ENCODE measurements at places on chromosomes 16 and 17.

GRCh38 chr16:29806641-29807425 lies 504 bp downstream of the MAZ start:
- DNase-seq: no peak

DNA sequence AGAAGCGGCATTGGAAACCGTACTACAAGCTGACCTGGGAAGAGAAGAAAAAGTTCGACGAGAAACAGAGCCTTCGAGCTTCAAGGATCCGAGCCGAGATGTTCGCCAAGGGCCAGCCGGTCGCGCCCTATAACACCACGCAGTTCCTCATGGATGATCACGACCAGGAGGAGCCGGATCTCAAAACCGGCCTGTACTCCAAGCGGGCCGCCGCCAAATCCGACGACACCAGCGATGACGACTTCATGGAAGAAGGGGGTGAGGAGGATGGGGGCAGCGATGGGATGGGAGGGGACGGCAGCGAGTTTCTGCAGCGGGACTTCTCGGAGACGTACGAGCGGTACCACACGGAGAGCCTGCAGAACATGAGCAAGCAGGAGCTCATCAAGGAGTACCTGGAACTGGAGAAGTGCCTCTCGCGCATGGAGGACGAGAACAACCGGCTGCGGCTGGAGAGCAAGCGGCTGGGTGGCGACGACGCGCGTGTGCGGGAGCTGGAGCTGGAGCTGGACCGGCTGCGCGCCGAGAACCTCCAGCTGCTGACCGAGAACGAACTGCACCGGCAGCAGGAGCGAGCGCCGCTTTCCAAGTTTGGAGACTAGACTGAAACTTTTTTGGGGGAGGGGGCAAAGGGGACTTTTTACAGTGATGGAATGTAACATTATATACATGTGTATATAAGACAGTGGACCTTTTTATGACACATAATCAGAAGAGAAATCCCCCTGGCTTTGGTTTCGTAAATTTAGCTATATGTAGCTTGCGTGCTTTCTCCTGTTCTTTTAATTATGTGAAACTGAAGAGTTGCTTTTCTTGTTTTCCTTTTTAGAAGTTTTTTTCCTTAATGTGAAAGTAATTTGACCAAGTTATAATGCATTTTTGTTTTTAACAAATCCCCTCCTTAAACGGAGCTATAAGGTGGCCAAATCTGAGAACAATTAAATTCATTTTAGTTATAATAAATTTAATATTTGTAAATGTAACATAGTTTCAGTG lies 1.7 kb downstream of the HEXIM1 start:
- DNase-seq: no peak

DNA sequence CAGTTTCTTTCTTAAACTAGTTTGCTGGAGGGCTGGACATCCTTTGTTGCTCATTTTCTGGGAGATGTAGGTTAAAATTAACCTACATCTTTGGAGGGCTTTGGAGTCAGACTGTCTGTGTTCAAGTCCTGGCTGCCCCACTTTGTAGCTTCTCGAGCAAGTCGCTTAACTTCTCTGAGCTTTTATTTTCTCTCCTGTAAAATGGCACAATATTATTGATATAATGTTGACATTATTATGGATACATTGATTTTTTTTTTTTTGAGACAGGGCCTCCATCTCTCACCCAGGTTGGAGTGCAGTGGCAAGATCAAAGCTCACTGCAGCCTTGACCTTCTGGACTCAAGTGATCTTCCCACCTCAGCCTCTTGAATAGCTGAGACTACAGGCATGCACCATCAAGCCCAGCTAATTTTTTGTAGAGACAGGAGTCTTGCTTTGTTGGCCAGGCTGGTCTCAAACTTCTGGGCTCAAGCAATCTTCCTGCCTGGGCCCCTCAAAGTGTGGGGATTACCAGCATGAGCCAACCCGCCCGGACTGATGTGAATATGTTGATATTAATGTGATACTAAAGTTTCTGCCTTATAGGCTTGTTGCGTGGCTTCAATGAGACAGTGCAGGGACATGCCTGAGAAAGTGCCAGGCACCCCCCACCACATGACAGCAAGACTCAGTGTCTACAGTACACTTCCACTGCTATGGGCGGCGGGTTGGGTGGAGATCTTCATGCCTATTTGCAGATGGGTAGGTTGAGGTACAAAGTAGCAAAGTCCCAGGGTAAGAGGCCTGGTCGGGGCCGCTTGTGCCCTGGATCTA lies 31.6 kb upstream of the RMI2 start:
- no peak for DNase-seq

GRCh38 chr17:6514371-6514770 lies 42.0 kb downstream of the PITPNM3 start:
- DNase-seq: no peak

GRCh38 chr16:9055661-9056060 lies 35.8 kb upstream of the HAPSTR1 start:
- no peak for DNase-seq

GRCh38 chr17:40309031-40309948 lies at the start of gene RARA:
TSS of gene RARA (plus strand) at chr17:40309180. CDS start at chr17:40331219, 22,039 bp downstream.
- DNase-seq: no peak

DNA sequence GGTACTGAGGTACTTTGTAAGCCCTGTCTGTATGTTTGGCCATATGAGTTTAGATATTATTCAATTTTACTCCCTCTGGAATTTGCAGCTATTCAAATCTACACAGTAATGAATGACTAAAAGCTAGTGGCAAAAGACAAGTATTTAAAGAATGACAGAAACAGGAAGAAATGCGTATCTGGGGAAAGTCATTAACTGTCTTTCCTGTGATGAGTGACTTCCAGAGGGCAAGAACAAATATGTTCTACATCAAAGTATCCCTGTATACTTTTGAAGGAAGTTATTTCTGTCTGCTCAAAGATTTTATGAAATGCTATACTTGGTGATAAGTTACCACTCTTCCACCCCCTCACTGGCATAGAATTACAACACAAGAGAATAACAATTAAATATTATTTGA lies 489.3 kb upstream of the SOX9 start:
- no peak for DNase-seq

GRCh38 chr17:29251184-29251583 lies 4.5 kb downstream of the CRYBA1 start:
- no peak for DNase-seq

DNA sequence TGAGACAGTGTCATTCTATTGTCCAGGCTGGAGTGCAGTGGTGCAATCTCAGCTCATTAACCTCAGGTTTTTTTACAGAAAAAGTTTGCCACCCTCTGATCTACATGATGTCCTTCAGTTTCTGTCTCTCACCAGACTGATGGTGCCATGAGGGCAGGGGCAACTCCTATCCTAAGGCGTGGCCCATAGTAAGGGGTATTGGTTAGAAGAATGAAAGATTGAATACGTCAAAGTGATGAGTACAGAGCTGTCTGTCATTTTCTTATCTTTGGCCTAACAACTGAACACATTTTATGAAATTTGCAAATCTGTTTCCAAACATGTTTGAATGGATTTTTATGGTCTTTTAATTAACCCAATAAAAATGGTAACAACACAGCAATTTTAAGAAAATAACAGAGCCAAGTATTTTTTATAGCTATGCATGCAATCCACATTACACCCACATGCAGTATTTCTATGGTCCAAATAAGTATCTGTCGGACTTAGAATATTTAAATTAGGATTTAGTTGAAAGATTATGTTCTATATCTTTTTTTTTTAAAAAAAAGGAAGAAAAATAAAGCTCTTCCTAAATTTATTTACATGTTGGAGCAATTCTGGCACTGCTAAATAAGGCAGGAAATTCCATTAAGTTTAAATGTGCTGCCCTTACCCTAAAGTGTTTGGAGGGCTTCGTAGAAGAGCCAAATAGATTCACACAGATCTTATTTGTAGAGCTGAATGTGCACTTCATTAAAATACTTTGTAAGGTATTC lies 192.8 kb downstream of the WWOX start:
- DNase-seq: no peak

GRCh38 chr16:50464325-50465290 lies 83.6 kb upstream of the NKD1 start:
- DNase-seq: no peak

GRCh38 chr16:46620266-46621005 lies 743 bp downstream of the SHCBP1 start:
- DNase-seq: no peak

- no peak for DNase-seq
Observed at GRCh38 chr16:81565321-81566028, 120.9 kb downstream of the CMIP start.

- DNase-seq: no peak
Observed at GRCh38 chr17:50582741-50583140, 22.2 kb downstream of the CACNA1G start.

GRCh38 chr16:85019659-85020245 lies 7.8 kb upstream of the KIAA0513 start:
- DNase-seq: no peak

GRCh38 chr17:50911890-50912289 lies 45.7 kb upstream of the TOB1 start:
- DNase-seq: no peak

DNA sequence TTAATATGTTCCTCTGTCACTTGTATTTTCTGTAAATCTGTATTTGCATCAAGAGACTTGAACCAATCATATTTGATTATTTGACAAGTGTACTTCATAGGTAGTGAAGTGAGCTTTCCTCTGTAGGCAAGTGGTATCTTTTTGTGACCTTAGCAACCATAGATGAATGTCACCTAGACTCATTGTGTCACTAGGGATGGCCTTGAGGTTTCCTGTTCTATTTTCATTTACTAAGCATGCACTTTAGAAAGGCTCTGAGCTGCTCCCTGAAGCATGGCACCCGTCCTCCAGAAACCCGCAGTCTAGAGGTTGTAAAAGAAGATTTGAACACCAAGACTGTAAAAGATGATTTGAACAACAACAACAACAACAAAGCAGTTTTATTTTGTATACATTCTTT lies 151.7 kb downstream of the PRKCB start:
- peak; percentile 59 for DNase-seq

GRCh38 chr17:14387036-14387435 lies 86.2 kb downstream of the HS3ST3B1 start:
- DNase-seq: no peak

DNA sequence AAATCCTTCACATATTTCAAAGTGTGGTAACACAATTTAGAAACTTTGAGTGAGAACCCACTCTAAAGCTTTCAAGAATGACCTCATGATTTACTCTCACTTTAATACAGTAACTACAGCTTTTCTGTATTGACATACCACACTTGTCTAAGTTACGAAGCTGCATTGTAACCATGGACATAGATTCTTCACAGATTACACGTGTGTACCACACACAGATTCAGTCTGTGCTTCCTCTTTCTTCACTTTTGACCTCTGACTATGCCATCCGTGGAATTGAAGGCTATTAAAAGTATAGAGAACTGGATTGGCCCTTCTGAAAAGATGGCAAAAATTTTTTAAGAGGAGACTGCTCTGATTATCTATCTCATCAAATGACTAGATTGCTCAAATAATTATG lies 172.7 kb downstream of the TANC2 start:
- DNase-seq: no peak

GRCh38 chr17:68102318-68102758 lies 66.8 kb downstream of the KPNA2 start:
- no peak for DNase-seq

DNA sequence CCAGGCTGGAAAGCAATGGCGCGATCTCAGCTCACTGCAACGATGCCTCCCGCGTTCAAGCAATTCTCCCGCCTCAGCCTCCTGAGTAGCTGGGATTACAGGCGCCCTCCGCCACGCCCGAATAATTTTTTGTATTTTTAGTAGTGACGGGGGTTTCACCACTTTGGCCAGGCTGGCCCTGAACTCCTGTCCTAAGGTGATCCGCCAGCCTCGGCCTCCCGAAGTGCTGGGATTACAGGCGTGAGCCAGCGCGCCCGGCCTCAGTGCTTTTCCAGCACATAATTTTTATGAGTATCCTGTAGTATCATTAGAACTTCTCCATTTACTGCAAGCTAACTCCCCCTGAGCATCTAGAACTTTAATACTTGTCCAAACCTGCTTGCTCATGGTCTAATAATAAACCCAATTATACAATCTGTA lies 1.8 kb downstream of the UBE2G1 start:
- DNase-seq: no peak

GRCh38 chr17:21252289-21252795 lies 868 bp downstream of the NATD1 start:
- DNase-seq: no peak

GRCh38 chr17:15782866-15783265 lies 50.8 kb downstream of the TBC1D26 start:
- DNase-seq: no peak

GRCh38 chr16:73311857-73312723 lies 264.2 kb upstream of the ZFHX3 start:
- DNase-seq: no peak

DNA sequence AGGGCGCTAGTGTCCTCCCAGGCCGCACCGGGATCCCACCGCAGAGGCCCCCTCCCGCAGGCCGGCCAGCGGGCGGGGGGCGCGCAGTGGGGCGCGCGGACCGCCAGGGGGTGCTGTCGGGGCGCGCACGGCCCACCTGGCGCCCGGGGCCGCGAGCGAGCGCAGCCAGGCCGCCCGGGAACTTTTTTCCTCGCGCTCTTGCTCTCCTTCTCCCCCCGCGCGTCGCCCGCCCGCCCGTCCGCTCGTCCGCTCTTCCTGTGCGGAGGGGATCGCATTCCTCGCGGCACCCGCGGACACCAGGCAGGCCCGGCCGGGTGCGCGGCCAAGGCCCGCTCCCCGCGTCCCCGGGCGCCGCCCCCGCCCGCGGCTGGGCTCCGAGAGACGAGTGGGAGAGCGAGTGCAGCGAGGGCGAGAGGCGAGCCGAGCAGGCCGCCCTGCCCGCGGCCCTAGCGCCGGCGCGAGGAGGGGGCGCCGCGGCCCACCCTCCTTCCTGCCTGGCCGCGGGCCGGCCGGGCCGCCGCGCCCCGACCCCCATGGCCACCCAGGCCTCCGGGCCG lies at the start of gene RAI1:
TSS of gene RAI1 (plus strand) at position 272 of the 557 bp plus-strand sequence. CDS start 111,491 bp downstream, outside the sequence.
- DNase-seq: no peak

DNA sequence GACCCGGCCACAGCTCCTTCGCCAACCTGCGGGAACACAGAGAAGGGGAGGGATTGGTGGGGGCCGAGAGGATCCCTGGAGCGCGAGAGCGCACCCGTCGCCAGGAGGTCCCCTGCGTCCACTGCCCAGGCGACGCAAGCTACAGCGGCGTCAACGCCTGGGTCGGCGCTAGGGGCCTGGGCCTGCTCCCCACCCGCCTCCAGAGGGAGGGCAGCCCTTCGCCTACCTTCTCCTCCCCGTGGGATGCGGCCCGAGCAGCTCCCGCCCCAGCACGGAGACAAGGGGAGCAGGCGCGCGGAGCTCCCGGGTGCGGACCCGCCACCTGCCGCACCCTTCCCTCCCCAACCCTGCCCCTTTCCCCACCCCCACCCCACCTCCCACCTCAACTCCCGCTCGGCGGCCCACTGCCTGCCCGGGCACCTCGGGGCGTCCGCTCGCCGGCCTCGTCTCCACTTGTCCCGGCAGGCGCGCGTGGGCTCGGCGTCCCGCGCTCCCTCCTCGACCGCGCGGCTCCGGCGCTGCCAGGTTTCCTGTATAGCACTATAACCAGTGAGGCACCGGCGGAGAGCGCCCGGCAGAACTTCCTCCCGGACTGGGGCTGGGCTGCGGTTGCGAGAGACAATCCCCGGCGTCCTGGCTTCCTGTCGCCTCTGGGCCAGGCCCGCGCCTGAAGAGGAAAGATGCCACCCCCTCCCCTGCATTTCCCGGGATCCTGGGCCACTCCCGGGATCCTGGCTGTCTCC lies 119.1 kb upstream of the SMURF2 start:
- no peak for DNase-seq

All from GM12864 (cell line).